ENCODE measurements at places on chromosomes 4 and X.

DNA sequence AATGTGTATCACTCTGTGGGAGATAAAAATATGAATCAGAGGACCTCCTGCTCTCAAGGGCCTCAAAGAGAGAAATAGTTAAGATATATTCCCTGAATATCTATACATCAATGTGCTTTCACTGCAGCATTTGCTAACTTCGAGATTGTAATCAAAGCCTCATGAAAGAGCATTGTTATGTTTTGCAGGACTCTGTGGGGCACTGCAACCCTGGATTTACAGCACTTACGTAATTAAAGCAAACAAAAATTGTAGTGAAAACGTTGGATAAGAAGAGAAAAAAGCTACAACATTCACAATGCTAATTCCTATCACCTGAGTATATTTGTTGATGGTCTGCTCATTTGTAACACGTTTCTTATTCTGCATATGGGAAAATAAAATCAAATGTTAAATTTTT, 48.0 kb downstream of the ETNPPL start:
- DNase-seq, result no peak

GRCh38 chrX:53286171-53286570, 4.8 kb upstream of the IQSEC2 start:
- no peak for DNase-seq

DNA sequence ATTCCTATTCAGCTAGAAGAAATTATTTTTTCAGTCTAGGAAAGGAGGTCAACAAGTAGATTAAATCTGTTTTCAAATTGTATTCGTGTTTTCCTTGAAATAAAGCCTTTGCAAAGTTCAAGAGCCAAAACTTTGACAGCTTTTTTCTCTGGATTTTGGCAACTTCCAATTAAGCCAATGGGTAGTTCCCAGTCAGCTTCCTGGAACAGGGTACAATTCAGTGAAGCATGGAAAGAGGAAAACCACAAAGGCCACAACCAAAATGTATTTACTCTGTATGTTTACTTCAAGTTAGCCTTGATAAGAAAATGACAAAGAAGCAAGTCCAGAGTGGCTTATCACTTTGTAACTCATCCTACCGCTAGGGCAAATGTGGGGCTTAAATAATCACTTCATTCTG, 188.6 kb downstream of the COMMD8 start:
- DNase-seq, result no peak

DNA sequence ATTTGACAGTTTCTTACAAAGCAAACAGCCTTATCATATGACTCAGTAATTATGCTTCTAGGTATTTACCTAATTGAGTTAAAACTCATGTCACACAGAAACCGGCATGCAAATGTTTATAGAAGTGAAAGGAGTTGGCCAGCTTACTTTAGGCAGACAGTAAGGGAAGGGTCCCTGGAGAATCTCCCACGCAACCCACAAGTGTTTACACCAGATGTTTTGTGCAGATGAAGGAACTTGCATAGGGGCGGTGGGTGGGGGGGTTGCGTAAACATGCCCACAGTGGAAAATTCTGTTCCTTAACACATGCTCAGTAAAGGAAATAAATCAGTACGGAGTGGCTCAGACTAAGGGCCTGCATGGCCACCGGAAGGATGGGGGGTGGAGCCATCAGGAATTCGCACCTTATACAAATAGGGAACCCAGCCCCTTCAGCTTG, 330.5 kb upstream of the AADAT start:
- no peak for DNase-seq

DNA sequence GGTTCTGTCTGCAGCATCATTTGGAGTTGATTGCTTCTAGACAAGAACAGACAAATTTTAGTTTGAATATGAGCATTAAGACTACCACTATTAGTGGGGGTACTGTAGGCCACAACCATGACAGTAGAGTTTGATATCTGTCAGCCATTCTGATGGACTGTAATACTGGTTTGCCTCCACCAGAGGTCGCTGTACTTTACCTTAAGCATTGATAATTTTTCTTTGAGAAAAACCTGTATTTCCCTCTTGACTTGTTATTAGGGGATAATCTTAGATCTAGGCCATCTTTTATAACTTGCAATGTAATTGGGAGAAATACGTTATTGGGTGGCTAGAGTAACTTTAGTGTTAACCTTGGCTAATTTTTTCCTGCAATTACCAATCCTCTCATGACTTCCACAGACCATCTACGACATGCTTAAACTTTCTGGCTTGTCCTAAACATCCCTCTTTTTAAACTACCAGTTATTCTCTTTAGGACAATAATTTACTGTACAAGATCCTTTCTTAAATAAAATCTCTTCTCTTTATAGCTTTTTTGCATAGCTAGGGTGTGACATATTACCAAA, 562.4 kb downstream of the MAGEB5 start:
- DNase-seq, result no peak

GRCh38 chr4:55087009-55087912, 38.1 kb downstream of the KDR start:
- no peak for DNase-seq

DNA sequence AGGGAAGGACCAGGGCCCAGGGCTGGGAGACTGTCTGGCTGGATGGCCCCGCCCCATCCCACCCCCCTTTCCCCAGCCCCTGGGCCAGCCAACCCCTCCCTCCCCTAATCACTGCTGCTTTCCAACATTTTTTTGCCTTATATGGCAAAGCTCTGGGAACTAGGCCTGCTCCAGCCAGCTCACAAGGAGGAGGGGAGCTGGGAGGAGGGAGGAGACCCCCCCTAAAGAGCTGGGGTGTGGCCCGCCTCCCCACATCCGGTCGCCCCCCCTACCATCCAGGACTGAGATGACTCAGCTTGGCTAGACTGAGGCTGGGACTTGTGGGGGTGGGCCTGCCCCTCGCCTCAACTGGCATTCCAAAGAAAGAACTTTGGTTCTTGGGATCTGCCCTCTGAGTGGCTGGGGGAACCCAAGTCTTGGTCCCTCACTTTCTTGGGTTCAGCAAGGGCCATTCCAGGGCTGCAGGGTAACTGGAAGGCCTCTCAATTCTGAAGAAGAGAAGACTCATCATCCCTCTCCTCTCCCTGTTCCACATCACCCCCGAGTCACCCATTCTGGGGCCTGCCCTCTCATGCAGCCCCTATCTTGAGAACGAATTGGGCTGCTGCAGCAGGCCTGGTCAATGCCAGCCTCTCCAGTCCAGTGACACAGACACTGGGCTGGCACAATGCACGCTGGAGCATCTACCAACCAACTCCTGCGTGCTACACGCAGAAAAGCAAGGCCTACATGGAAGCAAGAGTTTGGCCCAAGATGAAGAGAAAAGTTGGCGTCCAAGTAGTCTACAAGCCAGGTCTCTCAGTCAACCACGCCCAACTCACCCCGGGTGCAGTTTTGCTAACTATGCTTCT, 4.8 kb downstream of the FLNA start:
- DNase-seq, result peak; percentile 67

DNA sequence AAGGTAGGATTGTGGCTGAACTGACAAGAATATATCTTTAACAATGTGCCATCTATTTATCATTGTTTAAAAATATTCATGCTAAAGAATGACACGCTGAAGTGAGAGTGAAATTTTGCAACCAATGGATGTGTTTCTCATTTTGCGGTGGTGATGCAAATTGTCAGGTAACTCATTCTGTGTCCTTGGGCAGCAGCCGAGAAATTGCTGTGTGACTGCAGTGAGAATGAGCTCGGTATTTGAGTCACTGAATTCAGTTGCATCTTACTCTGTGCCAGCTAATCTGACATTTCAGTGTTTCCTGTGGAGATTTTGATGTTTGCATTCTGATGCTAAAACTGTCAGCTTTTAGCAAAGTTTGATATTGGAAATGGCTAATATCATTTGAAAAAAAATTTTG, 28.1 kb downstream of the MCUB start:
- DNase-seq, result peak; percentile 47

- DNase-seq, result no peak
Measured at GRCh38 chrX:48580662-48581061, 6.4 kb downstream of the RBM3 start.

DNA sequence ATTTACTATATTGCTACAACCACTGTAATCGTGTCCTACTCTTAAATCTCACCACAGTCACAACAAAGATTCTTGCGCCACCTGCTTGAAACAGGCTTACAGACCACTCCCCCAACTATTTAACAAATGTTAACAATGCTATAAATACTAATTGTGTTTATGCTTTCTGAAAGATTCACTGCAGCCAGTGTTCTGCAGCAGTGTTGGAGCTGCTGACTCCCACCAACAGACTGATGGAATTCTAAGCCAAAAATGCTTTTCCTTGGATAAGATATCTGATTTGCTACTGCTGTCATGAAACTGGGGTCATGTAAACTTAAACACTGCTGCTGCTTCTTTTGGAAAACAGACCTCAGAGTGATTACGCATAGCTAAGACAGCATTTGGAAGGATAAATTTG, 244.2 kb upstream of the MAB21L2 start:
- no peak for DNase-seq

- no peak for DNase-seq
Measured at GRCh38 chr4:62457356-62457755, 1257.2 kb downstream of the ADGRL3 start.

GRCh38 chr4:74716436-74716765, 77.9 kb downstream of the BTC start:
- no peak for DNase-seq

DNA sequence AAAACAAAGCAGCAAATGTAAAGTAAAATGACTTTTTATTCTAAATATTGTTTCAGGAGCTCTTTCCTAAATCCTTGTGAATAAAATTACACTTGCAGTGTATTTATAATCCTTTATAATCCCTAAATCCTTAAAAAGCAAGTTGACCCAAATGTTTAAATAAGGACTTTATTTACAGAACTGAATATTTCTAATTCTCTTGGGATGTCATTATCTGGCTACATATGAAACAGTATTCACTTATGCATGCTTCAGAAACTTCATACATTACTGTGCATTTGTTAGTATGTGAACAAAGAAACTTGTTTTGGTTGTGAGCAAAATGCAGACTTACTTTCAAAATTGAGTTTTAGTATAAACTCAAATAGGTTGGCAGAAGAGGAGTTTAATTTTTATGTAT, 49.2 kb downstream of the PTTG2 start:
- DNase-seq, result no peak

DNA sequence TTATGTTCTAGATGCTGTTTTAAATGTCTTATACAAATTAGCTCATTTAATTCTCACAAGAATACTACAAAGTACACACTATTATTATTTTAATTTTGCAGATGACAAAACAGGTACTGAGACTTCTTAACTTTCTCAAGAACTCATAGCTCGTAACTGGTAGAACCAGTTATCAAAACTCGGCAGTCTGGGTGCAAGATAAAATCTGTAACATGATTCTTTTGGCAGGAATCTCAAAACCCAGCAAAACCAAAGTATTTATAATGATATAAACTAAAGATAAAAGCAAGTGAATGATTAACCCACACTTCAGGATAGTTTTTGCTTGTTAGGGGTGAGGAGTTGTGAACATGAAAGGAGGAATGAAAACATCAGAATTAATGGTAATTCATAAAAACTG, 27.6 kb downstream of the CLNK start:
- no peak for DNase-seq

GRCh38 chr4:877502-877901, 51.6 kb upstream of the CPLX1 start:
- no peak for DNase-seq

DNA sequence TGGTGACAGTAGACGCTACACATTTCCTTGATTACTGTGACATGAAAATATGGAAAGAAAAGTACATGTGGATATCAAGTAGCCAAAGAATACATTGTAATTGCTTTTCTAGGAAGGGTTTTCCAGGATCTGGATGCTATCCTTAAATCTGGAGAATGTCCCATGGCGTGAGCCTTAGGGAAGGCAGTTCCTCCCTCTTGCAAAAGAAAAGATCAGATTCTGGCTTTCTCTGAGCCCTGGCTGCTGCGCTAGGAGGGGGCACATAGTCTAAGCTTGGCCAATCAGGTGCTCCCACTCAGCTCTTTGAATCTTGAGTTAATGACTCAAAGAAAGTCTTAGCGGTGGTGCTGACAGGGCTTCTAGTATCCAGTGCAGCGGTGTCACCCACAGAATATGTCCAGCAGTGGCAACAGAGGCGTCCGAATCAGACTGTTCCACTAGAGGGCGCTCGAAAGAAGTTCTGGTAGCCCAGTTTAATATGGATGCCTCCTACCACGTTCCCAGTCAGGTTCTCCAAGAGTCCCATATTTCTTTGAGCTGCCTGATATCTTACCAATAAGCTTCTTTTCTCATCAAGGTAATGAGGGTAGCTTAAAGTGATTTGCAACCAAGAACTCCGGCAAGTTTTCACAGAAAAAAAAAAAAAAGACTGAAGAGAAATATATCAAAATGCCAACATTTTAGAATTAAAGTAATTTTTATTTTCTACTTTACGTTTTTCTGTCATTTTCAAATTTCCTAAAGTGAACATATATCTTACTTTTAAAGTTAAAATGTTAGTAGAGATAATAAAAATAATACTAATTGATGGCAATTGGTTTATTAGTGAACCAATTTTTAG, 213.4 kb upstream of the S100G start:
- DNase-seq, result peak; percentile 34

GRCh38 chr4:21596521-21596920, 352.1 kb downstream of the KCNIP4 start:
- DNase-seq, result no peak

- DNase-seq, result no peak
Measured at GRCh38 chr4:143531788-143532491, 18.4 kb downstream of the SMARCA5 start.

GRCh38 chr4:159400558-159401225, 297.8 kb downstream of the RAPGEF2 start:
- no peak for DNase-seq

DNA sequence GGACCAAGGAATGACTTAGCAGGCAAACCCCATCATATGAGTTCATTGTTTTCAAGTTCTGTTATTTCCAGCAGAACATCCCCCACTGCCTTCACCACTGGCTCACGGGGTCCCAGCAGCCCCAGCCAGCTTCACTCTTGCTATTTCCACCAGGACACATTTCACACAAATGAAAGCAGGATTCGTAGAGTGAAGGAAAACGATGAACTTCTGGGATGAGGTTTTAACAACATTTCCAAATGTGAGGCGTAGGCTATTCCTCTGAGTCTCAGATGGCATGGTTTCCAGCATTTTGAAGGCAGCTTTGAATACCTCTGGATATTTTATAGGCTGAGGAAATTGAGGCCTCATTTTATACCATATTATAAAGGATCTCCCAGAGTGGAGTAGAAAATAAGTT, 32.9 kb upstream of the EGFL6 start:
- no peak for DNase-seq

Data from stimulated activated CD4-positive, alpha-beta T cell treated with anti-CD3 and anti-CD28 coated beads, Interleukin-4, amount 100 ng/mL, for 4 hours (primary cell).